Left lung (tissue), 14 donors: ENCODE measurements at places on chromosomes 6 and 20. TPM values are rescaled to one million over a fixed set of nuclear protein-coding genes. Genes with fewer than 3 reads are reported as not detected.

- no peak for DNase-seq
- H3K4me1 ChIP-seq: no peaks in the 10 kb centered on the region
- no peak overlapping the region for H3K4me3 ChIP-seq
- no peak overlapping the region for H3K27ac ChIP-seq
- no peaks in the 10 kb centered on the region for H3K36me3 ChIP-seq
These were observed 65.0 kb upstream of the PCSK2 start for GRCh38 chr20:17161673-17162481.

DNA sequence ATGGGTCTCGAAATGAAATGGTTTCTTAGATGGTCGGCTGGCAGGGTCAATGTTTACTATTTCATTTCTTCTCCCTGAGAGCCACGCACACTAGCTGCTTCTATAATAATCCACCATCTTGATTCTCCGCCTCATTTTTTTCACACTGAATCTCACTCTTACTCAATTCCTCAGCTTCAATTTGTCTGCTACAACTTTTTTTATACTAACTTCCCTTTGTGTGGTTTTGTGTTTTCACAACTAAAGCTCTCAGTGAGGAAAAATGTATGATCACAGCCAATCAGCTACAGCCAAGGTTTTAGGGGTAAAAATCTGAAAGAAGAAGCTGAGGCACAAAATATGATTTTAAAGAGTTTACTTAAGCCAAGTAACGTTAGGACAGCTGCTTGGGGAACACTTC, 1309.4 kb downstream of the EPHA7 start:
- H3K4me3 ChIP-seq: no peak overlapping the region
- H3K27ac ChIP-seq: no peak overlapping the region
- no peaks in the 10 kb centered on the region for H3K36me3 ChIP-seq
- no peak for DNase-seq

DNA sequence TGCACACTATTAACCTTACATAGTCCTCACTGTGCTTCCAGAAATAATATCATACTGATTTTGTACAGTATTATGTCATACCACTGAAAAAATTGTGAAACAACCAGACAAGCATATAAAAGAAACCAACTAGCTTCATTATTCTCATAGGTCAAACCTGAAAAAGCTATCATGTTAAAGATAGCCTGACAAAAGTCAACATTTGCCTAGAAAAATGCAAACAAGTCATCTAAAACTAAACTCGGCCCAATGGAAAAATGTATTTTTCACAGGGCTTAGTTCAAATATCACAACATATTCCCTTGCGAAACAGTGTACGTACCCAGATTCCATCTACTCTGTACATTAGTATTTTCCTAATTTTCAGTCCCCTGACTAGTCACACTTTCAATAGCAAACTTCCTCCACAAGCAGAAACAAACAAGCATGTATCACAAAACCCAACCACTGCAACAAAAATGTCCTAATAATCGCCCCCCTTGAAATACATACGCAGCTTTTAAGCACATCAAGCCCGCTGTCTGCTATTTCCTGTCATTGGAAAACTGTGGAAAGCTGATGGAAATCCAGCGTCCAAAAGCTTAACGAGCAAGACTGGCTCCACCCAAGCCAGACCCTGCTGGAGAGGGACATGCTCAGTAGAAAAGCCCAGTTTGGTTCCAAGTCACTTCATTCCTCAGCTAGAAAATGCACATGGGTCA, 93.1 kb downstream of the EPB41L2 start:
- H3K4me3 ChIP-seq: peak overlapping the region; percentile 17
- H3K36me3 ChIP-seq: no peaks in the 10 kb centered on the region
- H3K27ac ChIP-seq: peak overlapping the region; percentile 57
- H3K4me1 ChIP-seq: peaks cover 22% of the 10 kb centered on the region
- peak; percentile 86 for DNase-seq

- H3K27ac ChIP-seq: peak overlapping the region; percentile 83
- peaks cover 23% of the 10 kb centered on the region for H3K4me1 ChIP-seq
- no peak for DNase-seq
These were observed 155.5 kb downstream of the HACE1 start for GRCh38 chr6:104704191-104704590.

The HS3ST5 gene
- total RNA-seq: not detected

The SYCP2L gene
- total RNA-seq: 0.45 TPM

The SUMO4 gene
- 2.7 TPM for total RNA-seq

The HEY2 gene
- total RNA-seq: 1.4 TPM
